ENCODE measurements at places on chromosomes 5 and 9.

- DNase-seq: no peak
Measured at GRCh38 chr5:119022017-119022745, 33.8 kb upstream of the DTWD2 start.

DNA sequence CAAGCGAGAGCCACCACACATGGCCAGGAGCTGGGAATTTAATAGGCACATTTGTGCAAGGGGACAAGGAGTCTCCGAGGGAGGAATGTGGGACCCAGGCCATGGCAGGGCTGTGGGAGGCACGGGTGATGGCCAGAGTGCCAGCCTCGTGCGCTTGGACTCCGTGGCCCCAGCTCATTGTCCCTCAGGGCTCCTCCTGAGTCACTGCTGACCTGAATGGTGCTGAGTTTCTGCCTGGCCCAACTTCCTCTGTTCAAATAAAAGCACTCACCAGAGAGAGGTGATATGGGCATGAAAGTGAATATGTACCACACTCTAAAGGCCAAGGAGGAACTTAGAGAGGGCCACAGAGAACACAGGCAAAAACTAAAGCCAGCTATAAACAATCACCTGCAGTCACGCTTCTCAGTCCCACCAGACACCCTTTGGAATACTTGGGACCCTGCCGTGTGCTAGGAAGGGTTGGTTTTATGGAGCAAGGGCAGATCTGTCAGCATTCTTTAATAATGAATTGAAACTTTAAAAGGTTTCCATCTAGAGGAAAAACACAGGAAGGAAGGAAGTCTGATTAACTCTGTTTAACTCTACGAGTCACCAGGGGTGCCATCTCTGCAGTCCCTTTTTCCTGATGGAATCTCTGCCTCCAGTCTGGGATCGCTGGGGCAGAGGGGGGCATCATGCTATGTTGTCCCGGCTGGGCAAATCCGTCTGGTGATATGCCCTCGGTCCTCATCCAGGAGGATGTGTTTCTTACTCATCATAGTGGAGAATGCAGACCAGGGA, 25.1 kb upstream of the UBE2QL1 start:
- DNase-seq: no peak

DNA sequence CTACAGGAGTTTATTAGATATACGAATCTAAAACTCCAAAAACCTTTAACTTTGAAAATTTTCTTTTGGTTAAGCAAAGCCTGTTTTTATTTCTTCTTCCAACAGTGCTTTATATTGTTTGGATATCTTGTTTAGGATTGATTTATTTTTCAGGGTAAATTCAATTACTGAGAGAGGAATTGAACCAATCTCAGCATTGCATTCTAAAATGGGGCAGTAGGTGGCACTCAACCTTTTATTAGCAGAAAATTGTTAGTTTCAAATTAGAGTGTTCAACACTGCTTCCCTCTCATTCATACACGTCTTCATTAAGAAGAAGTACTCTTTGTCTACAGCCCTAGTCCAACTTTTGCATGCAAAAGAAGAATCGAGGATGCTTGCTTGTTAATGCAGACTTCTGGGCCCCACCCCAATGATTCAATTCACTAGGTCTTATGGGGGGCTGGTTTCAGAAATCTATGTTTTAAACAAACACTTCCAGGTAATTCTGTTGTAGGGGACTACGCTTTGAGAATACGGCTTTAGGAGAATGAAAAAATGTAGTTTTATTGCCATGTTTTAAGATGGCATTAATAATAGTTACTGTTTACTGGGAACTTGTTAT, 26.6 kb downstream of the MRPL22 start:
- DNase-seq: no peak

DNA sequence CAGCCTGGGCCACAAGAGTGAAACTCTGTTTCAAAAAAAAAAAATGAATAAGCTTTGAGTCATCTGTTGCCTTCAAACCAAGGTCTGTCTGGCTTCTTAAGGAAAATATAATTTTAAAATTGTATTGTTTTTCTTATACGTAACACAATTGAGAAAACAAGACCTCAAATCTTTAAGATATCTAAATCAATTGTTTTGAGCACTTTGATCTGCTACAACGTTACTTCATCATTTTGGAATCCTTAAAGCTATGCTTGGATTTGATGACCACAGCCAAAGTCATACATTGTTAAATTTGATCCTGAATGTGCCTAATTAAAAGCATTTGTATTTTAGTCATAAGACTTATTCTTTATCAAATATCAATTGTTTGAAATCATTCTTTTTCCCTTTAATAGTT, 37.7 kb upstream of the VCAN start:
- no peak for DNase-seq

DNA sequence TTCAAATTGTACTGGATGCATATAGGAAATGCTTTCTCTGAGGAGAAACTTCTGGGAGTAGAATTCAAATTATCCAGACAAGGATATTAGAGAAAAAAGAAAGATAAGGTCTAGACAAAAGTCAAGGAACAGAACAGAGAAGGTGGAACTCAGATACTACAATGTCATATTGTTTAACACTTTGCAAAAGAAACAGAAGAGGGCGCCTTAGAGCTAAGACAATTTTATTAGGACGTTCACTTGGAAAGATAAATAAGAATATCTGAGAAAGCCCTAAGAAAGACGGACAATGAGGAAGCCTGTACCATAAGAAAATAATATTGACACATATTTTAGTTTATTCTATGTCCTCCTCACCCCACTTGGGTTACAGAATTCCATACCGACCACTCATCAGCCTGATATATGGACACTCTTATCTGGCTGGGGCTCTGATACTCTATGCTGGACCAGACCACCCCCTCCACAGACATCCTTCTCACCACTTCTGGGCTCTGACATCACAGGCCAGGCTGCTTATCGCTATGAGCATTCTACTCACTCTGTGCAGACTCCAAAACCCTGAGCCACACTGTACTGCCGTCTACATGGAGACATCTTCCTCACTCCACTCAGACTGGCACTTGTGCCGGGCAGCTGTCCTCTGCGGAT, 9.1 kb upstream of the AK3 start:
- DNase-seq: no peak

- DNase-seq: no peak
Measured at GRCh38 chr5:145858959-145859358, 13.9 kb downstream of the GRXCR2 start.

DNA sequence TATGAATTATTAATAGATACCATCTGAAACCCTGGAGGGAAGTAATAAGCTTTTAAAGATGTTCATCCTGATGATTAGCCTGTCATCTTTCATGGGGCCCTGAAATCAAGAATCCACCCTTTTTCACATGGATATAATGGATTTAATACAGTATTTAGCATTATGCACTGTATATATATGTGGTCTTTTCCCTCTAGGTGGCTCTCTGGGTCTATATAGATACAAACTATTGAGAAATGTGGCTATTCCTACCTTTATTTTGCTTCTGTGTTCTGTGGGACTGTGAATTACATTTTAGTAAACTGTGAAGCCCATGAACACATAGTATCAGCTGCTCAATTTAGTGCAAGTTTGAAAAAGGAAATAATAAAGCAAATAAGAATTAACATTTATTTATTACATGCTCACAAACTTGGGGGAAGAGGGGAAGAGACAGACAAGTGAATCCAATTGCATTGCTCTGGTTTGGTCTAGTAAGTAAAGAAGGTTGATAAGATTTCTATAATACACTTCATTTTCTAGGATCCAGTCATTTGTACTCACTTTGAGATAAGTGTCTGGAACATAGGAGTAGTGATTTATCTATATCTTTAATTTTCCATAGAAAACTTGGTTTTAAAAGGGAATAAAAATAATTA, 112.2 kb downstream of the SCAMP1 start:
- no peak for DNase-seq

DNA sequence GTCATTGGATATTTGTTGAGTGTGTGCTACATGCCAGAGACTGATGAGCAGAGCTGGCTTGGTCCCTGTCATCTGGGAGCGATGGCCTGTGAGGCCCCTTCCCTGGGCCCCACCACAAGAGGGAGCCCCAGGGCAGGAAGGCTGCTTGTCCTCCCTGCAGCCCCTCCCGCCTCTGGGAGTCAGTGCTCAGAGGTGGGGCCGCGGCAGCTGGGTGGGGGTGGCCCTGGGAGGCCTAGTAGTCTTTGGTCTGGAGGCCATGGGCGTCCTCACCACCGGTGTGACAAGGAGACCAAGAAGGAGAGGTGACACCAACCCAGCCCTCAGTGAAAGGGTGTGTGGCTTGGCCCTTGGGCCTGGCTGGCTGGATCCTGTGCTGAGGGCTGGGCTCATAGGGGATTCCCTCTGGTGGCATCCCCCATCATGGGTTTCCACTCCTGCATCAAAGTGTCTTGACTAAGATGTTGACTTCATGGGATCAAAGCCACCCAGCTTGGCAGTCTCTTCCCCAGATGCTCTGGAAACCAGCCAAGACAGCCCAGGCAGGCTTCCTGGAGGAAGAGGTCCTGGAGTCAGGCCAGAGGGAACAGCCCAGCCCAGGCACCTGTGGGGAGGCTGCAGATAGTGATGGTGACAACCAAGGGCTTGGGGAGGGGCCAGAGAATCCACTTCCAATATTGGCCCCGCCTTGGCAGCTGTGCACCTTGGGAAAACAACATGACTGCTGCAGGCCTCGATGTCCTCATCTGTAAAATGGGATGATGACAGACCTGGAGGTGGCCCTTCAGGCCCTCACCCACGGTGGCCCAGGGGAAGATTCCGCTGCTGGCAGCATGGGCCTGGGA, 166.7 kb downstream of the GAPVD1 start:
- DNase-seq: no peak

GRCh38 chr9:133147412-133148198, 16.1 kb downstream of the GBGT1 start:
- DNase-seq: peak; percentile 78

DNA sequence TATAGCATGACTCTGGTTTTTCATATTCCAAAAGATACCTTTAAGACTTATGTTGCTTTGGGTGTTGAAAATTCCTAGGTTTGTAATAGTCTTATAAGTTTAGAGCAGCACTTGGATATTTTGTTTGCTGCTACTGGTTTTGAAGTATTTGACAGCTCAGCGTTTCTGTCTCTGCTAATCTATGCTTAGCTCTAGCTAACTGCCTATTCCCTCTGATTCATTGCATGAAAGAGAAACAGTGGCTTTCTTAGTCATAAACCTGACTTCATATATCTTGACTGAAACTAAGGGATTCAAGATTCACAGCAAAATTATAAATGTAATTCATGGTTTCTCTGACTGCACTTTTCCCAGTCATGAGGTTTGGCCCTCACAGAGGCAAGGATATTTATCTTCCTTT, 35.6 kb upstream of the ANXA1 start:
- no peak for DNase-seq

DNA sequence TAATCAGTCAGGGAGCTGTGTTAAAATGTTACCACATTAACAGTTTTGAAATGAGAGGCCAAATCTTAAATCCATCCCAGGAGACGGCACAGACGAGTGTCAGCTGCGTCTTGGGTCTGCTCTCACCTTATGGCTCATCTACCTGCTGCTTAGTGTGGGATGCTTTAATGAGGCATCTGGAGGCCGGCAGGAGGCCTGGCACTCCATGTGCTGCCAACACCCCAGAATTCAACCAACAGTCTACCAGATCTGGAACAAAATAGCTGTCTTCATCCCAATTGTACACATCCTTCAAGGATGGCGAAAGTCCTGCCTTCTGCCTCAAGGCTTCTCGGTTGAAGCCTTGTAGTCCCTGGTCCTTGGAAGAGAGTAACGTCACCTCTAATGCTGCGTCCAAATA, 12.0 kb downstream of the PRKACG start:
- DNase-seq: no peak

- peak; percentile 56 for DNase-seq
Measured at GRCh38 chr5:112492291-112492690, 73.2 kb upstream of the EPB41L4A start.
